NCI-H510A (cell line): ENCODE measurements at places on chromosomes 2 and 18.

DNA sequence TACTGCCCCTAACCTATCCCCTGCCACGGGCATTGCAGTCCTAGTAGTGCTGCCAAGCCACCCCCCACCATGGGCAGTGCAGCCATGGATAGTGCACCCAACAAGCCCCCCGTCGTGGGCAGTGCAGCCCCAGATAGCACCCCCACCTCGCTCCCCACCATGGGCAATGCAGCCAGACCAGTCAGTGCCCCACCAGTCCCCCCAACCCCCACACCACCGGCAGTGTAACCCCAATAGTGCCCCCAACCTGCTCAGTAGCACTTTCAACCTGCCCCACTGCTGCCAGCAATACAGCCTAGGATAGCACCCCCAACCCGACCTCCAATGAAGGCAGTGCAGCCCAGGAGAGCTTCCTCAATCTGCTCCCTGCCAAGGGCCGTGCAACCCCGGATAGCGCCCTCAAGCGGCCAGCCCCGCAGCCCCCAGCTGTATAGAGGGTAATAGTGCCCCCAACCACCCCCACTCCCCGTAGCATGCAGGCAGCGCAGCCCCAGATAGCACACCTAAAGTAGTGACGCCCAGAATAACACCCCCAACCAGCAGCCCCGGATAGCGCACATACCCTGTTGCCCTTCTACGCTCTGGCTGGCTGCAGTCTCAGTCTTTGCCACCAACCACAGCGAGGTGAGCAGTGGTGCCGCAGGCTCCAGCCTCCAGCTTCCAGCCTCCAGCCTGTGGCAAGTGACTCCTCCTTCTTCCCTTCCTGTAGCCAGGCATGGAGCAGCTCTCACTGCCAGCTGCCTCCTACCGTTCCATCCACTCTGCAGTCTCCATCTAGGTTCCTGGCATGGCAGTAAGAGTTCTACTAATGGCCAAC, 45.4 kb upstream of the ANKRD62 start:
- DNase-seq = no peak

DNA sequence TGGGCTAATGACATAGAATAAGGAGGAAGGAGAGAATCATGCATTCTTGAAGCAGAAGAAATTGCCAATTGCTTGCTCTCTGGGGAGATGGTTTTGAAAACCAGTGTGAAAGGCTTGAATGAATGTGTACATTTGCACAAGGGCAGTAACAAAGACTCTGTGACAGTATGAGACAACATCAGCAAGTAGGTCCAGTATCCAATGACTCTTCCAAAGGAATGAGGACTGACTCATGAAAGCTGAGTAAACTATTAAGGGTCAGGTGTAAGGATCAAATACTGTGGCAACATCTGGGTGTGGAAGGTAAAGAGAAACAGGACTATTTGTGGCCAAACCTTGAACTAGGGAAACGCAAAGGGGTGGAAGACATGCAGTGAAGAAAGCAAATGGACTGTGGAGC, 886.0 kb upstream of the CHAC2 start:
- no peak for DNase-seq

DNA sequence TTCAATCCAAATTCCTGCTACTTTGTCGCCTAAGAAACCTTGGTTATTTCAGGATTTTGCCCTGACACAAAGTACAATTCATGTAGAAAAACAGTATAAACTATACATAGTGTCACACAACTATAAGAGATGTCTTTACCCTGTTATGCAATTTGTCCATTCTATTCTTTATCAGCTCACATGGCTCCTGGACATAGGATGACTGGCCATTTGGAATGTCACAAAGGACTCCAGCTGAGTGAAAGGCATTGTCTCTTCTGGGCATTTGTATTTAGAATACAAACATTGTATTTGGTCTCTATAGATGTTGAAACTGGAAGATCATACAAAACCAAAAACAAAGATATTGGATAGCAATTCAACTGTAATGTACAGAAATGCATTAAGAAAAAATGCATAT, 944.6 kb upstream of the LRRTM1 start:
- DNase-seq = no peak

DNA sequence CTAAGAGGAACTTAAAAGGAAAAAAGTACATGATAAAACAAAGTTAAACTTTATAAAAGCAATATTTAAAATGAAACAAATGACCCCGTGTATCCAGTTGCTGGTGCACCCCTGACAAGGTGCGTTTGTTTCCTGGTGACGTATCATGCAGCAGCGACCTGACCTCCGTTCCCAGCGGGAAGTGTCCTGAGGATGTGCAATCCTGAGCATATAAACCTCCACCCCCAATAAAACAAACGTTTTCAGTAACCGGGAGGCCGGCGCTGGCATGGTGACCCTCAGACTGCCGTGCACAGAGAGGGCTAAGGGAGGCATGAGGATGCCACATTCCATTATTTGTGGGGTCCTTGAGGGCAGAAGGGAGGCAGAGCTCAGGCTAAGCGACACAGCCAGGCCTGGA, 14.8 kb downstream of the SLC66A2 start:
- no peak for DNase-seq

GRCh38 chr18:32919799-32920198, 147.0 kb upstream of the KLHL14 start:
- DNase-seq = peak; percentile 34

DNA sequence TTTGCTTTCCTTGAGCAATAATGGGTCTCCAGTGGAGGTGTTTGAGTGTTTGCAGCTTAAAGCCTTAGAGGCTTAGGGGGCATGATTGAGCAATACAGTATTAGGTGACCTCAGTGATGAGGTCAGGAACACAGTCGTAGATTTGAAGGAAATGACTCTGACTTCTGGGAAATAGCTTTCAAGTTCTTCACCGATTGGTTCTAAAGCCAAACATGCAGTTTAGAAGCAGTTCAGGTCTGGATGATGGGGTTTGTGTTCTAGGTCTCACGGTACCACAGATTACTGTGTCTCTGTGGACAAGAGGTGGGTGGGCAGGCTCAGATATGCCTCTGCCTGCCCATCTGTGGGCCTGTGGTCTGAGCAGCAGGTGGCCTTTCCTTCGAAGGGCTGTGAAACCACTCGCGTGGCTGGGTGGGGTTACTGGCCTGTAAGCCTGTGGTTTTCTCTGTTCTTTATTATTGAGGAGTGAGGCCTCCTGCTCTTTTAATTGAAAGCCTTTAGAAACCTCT, 7.8 kb downstream of the MTHFD2 start:
- DNase-seq = no peak

DNA sequence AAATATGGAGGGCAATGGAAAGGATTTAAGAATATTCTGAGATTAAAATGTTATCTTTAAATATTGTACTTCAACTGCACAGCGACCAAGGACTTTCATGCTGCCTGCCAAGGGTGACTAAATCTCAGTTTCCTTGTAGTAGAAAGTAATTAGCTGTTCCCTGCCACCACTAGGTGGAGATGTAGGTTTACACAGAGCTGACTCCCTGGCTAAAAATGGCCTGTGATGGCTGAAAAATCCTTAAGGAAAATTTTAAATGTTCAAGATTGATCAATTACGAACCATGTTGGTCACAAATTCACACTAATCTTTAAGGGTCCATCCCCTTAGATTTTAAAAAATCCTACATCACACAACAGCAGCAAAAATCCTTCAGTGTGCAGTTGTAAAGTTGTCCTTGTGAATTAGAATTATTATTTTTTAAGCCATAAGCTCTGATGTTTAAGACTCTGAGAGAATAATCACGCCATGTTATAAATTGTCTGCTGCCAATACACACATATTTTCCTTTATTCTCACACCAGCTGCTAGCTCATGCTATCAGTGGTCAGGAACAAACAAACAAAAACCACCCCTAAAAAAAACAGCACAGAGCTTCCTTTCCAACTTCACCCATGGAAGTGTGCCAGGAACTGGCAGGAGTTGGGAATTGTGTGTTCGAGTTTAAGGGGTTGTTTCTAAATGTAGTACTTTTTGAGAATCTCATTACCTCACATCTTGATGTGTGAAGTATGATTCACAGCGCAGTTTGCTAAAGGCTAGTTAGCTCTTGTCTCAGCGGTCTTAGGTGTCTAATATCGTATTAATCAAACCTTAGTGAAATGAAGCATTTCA, 399.8 kb downstream of the TMEM182 start:
- DNase-seq = no peak

- DNase-seq = no peak
Observed at GRCh38 chr2:230268606-230269243, 43.2 kb downstream of the SP140 start.

DNA sequence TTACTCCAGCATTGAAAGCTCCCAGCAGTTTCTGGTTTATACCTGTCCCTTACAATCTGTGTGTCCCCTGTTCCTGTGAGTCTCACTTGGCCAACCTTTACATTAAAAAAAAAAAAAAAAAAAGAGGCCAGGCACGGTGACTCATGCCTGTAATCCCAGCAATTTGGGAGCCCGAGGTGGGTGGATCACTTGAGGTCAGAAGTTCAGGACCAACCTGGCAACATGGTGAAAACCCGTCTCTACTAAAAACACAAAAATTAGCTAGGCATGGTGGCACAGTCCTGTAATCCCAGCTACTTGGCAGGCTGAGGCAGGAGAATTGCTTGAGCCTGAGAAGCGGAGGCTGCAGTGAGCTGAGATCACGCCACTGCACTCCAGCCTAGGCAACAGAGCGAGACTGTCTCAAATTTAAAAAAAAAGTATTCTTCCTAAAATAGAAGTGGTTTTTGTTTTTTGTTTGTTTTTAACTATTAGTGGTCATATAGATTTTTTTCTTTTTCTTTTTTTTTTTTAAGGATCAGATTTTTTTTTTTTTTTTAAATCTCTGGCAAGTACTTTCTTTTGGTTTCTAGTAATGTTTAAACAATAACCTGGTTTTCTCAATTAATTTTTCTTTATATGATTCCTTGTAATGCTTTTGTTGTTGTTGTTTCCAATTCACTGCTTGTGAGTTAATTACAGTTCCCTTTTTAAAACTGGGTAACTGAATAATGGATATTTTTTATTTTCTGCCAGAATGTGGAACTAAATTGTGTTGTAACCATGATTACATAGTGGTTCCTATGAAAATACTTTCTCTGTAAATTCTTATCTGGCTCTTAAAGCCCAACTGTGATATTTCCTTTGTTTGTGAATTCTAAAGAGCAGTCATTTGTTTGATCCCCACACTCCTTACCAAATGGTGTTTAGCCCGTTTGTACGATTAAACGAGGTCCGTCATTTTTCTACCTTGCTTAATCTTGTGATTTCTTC, 116.8 kb downstream of the CTAGE1 start:
- DNase-seq = no peak

- no peak for DNase-seq
Observed at GRCh38 chr2:49226360-49226759, 72.0 kb upstream of the FSHR start.

GRCh38 chr2:188787021-188787657, 187.0 kb upstream of the COL3A1 start:
- no peak for DNase-seq

DNA sequence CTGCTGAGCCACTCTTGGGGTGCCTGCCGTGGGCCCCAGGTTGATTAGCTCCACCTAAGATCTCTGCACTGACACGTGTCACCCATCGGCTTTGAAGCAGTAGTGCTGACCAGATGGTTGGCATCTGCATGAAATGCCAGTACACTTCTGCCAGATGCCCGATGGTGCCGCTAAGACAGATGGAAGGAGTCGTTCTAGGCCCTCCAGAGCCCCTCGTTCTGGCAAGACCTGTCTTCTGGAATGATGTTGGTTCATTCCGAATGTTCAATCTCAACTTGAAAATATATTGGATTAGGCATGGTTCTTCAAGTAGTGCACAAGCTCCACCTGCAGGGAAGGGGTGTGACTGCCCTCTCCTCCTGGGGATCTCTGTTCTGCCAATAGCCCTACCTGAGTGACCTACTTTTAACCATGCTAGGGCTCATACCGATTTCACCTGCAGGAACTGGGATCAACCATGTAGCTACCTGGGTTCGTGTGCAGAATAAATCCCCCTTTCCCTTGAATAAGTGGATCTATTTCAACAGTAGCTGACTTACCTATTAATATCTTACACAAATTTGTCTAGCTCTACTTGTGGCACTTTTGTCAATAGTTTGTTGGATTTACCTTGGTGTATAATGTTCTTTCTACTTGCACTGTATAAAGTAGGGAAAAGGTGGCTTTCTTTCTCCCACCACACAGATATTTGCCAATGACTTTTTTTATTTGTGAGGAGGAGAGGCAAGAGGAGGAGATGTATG, 342.6 kb downstream of the CTNNA2 start:
- no peak for DNase-seq

DNA sequence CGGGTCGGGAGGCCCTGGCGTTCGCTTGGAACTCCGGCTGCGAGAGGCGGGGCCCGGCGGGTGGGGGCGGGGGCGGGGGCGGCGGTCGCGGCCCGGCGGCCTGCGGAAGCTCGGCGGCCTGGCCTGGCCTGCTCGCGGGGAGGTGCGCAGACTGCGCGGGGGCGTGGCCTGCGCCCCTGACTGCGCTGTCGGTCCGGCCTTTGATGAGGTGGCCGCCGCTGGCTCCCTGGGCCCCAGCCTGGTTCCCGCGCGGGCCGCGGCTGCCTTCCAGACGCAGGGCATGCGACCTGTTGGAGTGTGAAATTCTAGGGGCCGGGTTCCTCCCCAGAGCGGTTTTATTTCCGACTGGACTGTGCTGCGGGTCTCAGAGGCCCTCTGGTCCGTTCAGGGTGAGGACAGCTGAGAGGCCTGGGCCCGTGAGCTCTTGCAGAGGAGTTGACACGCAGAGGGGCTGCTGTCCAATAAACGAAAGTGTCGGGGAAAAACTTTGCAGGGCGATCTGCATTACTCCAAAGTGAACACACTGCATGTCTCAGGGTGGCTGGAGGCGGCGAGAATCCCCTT, 629 bp downstream of the NRBP1 start:
- DNase-seq = peak; percentile 72

GRCh38 chr18:12518326-12518725, 110.6 kb downstream of the PRELID3A start:
- no peak for DNase-seq

DNA sequence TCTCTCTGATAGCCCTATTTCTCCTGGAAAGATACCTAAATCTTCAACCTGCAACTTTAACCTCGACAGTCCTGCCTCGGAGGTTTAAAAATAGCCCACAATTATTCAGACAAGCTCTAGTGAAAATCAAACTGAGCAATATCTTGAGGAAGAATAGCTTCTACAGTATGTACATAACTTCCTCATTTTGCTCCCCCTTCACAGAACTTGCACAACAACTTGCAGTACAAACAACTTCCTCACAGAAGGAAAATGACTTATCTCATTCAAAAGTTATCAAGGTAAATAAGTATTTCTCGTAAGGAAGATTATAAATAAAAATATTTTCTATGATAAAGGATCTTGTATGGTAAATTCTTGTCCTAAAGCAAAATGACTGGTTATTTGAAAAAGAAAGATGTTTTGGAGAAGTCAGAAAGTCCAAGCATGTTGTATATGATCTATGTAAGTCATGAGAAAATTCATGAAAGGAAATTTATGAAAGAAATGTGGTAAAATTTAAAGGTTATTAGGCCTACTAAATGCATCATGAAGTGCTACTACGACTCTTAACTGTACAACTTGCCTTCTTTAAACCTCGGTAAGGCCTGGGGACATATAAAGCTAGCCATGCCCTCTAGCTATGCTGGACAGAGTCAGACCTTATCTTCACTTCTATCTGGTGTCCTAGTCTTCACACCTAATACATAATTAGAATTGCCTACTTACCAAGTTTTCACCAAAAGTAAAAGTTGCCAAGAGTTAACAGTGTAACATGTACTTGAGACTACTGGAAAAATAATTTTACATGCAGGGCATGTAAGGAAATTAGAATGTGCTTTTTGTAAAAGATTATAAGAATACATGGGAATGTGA, 394.5 kb downstream of the DLGAP1 start:
- DNase-seq = no peak

GRCh38 chr2:126837966-126838715, 60.5 kb upstream of the TEX51 start:
- no peak for DNase-seq

GRCh38 chr2:157871415-157871814, 4.7 kb downstream of the ACVR1 start:
- DNase-seq = no peak

- DNase-seq = no peak
Observed at GRCh38 chr2:232871418-232871834, 1.4 kb downstream of the SNORC start.
